SJCRH30 (cell line): ENCODE measurements at places on chromosomes 7 and 10. TPM values are rescaled to one million over a fixed set of nuclear protein-coding genes. Genes with fewer than 3 reads are reported as not detected.

GRCh38 chr10:87675396-87676376, 16.0 kb downstream of the PAPSS2 start:
- DNase-seq, result no peak
- H3K4me3 ChIP-seq, result no peak overlapping the region
- H3K4me1 ChIP-seq, result no peaks in the 10 kb centered on the region
- no peaks in the 10 kb centered on the region for H3K27me3 ChIP-seq

- H3K4me1 ChIP-seq, result no peaks in the 10 kb centered on the region
- no peak overlapping the region for H3K4me3 ChIP-seq
- H3K27me3 ChIP-seq, result no peaks in the 10 kb centered on the region
- H3K27ac ChIP-seq, result no peak overlapping the region
- no peak for DNase-seq
- H3K36me3 ChIP-seq, result no peaks in the 10 kb centered on the region
Observed at GRCh38 chr10:47326306-47326926, 4.2 kb downstream of the GDF2 start.

The TET1 gene
- 12.8 and 13.0 TPM in 2 replicates for total RNA-seq

The PTPN20 gene
- total RNA-seq, result not detected in 2 replicates

The WNT2 gene
- total RNA-seq, result 0.03 and 0.06 TPM in 2 replicates

The VPS37D gene
- 0.53 and 1.2 TPM in 2 replicates for total RNA-seq

The MCM10 gene
- 49.5 and 53.1 TPM in 2 replicates for total RNA-seq
